ENCODE measurements at places on chromosomes 1 and 21.

- no peak for DNase-seq
Measured at GRCh38 chr1:226725897-226726267, 13.2 kb downstream of the ITPKB start.

- no peak for DNase-seq
Measured at GRCh38 chr21:39024538-39024937, 158.7 kb downstream of the PSMG1 start.

GRCh38 chr1:37752583-37753471 lies 12.1 kb downstream of the EPHA10 start:
- no peak for DNase-seq

GRCh38 chr1:235421751-235422150 lies 54.5 kb downstream of the TBCE start:
- no peak for DNase-seq

GRCh38 chr21:35226968-35227744 lies 178.1 kb upstream of the RUNX1 start:
- no peak for DNase-seq

DNA sequence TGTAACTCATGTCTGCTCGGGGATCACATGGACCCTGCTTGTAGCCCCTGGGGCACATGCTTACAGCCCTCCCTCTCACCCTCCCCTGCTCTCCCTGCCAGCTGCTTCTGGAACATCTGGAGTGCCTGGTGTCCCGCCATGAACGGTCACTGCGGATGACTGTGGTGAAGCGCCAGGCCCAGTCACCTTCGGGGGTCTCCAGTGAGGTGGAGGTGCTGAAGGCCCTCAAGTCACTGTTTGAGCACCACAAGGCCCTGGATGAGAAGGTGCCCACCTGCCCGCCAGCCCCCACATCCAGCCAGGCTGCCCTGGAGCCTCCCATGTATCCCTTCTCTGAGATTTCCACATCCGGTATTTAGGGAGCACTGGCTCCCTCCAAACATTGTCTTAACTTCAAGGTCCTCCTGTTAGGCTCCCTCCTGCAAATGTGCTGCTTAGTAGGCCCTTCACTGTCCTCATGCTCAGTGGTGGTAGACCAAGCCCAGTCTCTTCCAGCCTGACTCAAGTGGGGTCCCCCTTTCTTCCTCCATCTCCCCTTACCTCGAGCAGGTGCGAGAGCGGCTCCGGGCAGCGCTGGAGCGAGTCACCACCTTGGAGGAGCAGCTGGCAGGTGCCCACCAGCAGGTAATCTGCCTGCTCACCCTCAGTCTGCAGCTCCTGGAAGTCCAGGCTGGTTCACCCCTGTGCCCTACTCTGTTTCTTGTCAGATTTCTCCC lies 17.7 kb downstream of the PPFIA4 start:
- no peak for DNase-seq
